ENCODE measurements at places on chromosomes 12 and 14.

DNA sequence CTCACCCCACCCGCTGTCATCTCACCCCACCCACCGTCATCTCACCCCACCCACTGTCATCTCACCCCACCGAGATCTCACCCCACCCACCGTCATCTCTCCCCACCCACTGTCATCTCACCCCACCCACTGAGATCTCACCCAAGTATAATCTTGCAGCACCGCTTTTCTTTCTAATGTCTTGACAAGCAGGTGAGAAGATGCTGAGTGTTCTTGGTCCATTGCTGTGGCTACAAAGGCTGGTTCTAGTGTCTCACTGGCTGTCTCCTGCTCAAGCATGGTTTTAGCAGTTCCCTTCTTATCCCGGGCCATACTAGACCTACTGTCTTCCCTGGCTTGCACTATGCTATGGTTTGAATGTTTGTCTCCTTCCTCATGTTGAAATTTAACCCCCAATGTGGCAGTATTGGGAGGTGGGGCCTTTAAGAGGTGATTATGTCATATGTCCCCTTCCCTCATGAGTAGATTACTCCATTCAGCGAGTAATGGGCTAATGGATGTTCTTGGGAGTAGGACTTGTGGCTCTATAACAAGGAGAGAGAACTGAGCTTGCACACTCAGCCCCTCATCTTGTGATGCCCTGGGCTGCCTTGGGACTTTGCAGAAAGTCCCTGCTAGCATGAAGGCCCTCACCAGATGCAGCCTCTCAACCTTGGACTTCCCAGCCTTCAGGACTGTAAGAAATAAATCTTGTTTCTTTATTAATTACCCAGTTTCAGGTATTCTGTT lies 47.7 kb upstream of the PPP2R5C start:
- DNase-seq: no peak

GRCh38 chr14:103313704-103314103 lies 20.3 kb upstream of the EIF5 start:
- no peak for DNase-seq

DNA sequence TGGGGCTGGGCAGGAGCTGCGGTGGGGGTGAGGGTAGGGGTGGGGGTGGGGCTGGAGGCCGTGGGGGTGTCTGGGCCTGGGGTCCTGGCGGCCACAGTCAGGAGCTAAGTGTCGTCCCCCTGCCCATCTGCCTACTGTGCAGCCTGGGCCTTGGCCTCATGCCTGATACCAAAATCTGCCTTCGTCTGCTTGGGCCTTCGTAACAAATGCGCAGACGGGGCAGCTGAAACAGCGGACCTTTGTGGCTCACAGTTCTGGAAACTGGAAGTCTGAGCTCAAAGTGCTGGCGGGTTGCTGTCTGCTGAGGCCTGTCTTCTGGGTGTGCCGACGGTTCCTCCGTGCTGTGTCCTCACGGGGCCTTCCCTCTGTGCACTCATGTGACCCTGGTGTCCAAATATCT lies 61.7 kb downstream of the KIF26A start:
- no peak for DNase-seq

DNA sequence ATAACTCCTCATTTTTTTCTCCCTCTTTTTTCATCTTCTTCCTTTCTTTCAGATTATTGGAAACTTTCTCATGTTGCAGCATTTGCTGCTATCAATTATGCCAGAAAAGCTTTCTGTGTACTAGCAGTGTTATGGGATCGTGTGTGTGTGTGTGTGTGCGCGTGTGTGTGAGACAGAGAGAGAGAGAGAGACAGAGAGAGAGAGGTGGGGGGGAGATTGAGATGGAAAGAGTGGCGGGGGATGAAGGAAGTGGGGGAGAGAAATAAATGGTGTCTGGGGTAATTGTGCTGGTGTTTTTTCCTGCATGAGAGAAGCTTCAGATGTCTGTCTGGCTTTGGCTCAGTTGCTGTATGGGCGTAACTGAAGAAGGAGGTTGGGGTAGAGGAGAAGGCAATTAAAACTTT lies 268.9 kb downstream of the RAD51B start:
- DNase-seq: no peak

- DNase-seq: no peak
Observed at GRCh38 chr12:27614866-27615265, 81.4 kb upstream of the REP15 start.

DNA sequence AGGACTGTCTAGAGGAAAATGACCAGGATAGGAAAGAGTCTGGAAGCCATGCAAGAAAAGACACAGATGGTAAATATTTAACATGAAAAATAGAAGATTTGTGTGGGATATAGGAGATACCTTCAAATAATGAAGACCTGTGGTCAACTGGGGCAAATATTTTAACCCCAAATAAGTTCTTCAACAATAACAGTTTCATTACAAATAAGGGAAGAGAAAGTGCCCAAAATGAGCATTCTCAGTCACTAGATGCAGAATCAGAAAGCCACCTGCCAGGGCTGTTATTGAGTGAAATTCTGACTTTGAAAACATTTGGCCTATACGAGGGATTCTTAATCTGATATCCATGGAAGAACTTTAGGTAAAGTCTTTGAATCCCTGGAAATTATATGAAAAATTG lies 231.2 kb upstream of the PLEKHG7 start:
- DNase-seq: no peak

GRCh38 chr12:102407776-102408486 lies 72.4 kb downstream of the IGF1 start:
- peak; percentile 26 for DNase-seq

- no peak for DNase-seq
Observed at GRCh38 chr12:89040146-89040964, 311.9 kb downstream of the DUSP6 start.

DNA sequence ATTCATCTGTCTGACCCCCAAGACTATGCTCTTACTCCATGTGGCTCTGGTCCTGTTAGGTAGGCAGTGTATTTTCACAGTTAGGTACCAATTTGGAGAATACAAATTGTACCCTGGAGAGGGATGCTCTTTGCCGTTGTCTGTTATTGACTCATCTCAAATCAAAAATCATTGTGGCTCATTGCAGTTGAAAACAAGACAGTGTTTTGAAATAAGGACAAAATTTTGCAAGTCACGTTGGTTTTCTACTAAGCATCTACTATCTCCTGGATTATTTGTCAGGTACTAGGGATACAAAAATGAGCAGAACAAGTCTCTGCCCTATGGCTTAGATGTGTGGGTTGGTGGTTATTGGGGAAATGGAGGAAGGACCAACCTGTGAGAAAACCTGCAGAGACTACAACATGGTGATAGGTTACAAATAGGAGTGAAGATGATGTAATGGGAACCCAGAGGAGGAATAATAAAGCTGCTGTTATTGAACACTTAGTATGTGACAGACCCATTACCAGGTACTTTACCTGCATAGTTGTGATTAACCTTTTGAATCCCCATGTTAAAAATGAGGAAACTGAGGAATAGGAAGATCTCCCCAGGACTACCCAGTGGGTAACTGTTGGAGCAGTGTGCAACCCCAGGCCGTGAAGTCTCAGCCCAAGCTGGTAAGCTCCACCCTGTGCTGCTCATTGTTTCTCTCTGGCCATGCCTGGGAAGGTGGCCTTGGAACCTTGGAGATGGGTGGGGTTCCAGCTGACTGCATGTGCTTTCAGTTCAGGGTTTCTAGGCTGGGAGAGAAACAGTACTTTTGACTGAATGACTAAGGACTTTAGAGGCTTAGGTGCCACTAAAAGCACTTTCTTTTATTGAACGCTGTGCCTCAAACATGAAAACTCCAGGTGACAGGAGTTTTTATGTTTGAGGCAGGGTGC lies 72.9 kb upstream of the SRSF5 start:
- peak; percentile 41 for DNase-seq

DNA sequence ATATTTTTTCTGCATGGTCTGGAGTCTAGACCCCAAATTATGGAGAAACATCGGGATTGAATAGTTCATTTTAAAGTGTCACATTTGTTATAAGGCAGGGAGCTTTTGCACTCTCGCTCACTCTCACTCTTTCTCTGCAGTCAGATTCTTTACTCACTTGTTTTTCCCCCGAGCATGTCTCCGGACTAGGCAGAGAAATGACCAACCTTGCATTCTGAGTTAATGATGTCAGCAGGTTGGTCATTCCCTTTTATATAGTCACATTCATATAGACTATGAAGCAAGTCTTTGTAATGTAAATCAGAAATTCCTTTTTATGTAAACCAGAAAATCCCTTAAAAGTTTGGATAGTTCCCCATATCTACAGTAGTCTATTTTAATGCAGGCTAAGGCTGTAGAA lies 4.1 kb downstream of the C12orf75 start:
- no peak for DNase-seq

DNA sequence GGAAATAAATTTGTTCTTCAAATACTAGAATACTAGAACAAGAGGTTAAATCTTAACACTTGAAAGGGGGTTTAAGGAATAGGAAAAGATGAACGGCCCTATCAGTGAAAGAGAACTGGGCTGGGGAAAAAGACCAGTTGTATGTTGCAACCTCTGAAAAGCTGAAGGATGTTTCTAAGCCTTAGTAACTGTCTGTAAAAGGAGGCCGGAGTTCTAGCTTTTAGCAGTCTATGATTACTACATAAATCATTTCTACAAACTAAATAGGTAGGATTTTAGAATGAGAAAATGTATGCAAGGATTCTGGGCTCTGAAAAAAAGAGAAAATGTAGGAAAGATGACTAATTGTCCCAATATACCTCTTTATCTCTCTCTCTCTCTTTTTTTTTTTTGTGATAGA lies 4.9 kb downstream of the CERS5 start:
- no peak for DNase-seq

Data from AG20443 (cell line).